CD4-positive, alpha-beta T cell treated with Interleukin-12 subunit alpha and Interleukin-12 subunit beta, for 1 hour (primary cell): ENCODE measurements at places on chromosomes 12 and 14.

GRCh38 chr12:105455261-105455660, 124.8 kb downstream of the C12orf75 start:
- DNase-seq: no peak

GRCh38 chr14:64747327-64747726, 43.1 kb downstream of the PLEKHG3 start:
- no peak for DNase-seq

DNA sequence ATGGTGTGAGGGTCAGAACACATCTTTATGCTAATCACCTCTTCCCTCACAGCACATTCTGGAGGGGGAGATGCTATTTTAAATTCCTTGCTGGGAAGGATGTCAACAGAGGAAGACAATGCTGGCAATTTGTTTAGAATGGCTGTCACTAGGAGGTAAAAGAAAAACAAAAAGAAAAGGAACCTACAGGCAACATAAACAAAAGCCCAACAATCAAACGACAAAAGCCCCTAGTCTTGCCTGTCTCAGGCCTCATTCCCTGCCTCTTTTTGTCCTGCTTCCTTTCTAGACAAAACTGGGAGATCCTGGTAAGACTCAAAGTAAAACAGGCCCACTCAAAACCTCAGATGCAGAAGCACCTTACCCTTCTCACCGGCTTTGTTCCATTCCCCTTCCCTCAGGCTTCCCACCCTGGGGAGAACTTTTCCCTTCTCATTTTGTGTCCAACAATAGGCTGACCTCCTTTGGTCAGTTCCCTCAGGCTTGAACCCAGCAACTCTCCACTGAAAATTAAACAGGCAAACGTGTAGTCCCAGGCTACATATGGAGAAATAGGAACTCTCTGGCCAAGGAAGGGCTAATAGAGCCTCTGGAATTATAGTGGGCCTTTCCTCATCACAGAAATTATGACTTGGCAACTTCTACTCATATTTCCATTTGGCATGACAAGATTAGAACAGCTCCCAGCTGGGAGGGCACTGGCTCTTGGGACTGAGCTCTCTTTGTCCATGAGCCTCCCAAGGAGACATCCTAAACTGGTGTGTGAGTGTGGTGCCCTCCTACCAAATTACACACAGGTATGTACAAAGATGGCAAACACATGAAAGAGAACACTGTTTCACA, 193.0 kb downstream of the MON2 start:
- no peak for DNase-seq

- DNase-seq: no peak
Measured at GRCh38 chr14:69624136-69624535, 12.7 kb downstream of the SUSD6 start.

- DNase-seq: no peak
Measured at GRCh38 chr12:44155358-44155757, 319.5 kb downstream of the TMEM117 start.

DNA sequence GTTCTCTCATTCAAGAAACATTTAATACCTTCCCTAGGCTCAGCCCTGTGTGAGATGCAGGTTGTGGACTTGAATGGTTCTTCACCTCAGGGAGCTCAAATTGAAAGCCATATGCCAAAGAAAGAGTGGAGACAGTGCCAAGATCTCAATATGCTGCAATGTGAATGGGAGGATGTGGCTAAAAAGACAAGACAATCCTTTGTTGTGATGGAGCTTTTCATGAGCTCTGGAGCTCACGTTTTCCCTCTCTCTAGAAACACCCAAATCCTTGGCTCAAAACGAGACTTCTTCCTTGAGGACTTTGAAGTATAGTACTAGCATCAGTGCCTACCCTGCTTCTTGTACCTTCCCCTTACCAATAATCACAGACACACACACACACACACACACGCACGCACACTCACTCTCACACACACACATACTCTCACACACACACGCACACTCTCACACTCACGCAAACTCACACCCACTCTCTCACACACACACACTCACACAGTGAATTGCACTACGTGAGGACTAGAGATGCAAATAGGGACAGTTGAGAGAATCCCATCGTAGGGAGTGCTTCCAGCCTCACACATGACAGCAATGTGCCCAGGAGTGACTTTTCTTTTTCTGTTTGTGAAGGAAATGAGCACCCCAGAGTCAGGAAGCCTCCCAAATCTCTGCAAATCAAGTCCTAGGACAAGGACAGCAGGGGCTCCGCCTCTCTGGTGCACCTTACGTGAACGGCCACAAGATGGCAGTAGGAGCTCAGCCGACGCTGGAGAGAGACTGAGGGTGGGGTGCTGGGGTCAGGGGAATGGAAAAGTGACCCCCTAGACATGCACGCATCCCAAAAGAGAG, 231.4 kb downstream of the PCNX1 start:
- peak; percentile 60 for DNase-seq

DNA sequence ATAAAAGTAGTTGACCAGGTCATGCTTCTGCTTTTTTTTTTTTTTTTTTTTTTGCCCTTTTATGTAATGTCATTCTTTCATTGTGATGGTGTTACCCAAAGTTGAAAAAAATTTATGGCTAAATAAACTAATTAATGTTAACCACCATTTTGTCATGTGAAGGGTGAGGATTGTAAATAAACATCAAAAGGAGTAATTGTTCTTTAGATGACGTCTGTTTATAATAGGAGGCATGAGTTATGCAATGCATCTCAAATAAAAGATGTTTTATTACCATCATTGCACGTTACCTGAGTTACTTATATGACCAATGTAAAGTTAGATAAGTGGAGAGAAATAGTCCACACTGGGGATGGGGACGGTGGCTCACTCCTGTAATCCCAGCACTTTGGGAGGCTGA, 349.9 kb upstream of the PDE3A start:
- no peak for DNase-seq

- no peak for DNase-seq
Measured at GRCh38 chr14:22010545-22011252, 337.1 kb upstream of the OR4E1 start.

- DNase-seq: no peak
Measured at GRCh38 chr12:130788515-130788914, 50.5 kb downstream of the STX2 start.

- no peak for DNase-seq
Measured at GRCh38 chr12:24244801-24245200, 295.3 kb upstream of the SOX5 start.

DNA sequence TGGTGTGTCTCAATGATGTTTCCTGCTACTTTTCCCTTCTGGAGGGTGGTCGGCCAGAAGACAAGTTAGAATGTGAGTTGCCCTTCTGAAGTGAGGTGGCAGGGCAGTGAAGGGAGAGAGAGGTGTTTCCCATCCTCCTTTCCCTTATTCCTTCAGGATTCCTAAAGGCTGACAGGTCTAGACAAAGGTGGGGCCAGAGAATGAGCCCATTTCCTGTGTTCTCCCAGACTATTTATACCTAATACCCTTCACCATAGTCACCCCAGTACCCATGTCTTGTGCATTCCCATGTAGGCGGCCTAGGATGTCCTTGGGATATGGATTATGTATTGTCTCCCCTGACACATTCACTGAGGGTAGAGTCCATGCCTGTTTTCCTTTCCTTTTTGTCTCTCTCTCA, 7.0 kb downstream of the DGKA start:
- DNase-seq: no peak

- DNase-seq: no peak
Measured at GRCh38 chr14:72528059-72528862, 365.6 kb downstream of the DPF3 start.

- no peak for DNase-seq
Measured at GRCh38 chr12:15535352-15535781, 213.1 kb downstream of the PTPRO start.

DNA sequence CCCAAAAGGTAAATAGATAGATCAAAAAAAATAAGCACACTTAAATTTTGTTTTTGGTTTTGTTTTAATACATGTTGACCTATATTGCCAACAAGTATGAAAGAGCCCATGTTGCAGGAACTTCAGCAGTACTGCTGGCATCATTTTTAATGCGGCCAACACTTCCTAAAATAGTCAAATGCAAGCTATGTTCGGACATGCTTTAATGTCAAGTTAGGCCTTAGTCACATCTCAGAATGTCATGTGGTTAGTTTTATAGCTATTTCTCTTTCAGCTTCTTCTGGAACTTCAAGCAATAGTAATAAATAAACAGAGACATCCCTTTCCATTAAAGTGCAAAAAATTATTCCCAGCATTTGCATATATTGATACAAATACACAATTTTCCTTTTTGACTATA, 153.4 kb downstream of the PIK3C2G start:
- no peak for DNase-seq

DNA sequence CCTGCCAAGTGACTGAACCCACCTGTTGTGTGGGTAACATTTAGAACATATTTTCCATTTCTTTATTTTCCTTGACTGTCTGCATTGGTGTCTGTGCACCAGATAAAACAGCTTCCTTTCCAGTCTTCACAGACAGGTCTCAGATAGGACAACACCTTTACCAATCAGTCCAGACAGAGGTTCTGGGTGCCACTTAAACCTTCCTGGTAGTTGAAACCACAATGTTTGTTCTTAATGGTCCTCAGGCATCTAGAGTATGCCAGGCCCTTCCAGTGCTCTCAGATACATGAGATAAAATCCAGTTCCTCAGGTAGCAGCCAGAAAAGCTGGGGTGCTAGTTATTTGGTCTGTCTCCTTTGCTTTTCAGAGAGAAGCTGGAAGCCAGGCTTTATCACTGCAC, 7.0 kb upstream of the CLEC2D start:
- no peak for DNase-seq

DNA sequence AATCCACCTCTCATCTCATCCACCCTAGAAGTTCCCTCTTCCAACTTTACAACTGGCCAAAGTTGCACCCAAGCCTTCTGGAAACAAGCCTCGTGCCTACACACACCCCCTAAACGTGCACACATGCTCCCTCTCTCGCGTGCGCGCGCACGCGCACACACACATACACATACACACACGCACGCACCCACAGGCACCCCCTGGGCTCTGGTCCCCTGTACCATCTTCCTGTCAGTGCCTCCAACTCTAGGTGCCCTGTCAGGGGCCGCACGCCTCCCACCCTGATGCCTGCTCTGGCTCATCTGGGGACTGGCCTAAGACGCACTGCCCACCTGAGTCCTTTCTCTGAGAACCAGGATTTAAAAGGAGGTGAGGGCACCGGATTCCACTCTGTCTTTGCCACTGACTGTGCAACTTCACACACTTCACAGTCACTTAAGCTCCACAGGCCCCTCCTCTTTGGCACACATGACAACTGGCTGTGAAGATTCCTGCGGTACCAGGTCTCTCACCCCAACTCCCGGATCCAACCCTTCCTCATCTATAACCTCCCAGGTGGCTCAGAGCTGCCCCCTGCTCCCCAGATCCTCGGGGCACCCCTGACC, 45.5 kb downstream of the TESC start:
- DNase-seq: no peak

DNA sequence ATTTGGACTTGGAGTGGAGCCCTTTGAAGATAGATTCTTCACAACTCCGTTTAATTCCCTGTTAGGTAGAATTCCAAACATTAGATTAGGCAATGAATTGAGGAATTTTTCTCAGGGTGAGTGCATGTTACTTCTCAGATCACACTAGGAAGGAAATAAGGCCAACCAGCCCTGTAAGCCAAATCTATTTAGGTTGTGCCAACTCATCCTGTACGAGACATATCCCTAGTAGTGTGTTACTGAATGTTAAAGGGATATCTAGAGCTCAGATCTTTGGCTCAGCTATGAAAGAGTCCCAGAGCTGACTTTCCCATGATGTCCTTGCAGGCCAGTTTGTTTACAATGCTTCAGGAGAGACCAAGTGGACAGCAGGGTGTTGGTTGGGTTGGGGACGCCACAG, 45.6 kb downstream of the GPHB5 start:
- no peak for DNase-seq

DNA sequence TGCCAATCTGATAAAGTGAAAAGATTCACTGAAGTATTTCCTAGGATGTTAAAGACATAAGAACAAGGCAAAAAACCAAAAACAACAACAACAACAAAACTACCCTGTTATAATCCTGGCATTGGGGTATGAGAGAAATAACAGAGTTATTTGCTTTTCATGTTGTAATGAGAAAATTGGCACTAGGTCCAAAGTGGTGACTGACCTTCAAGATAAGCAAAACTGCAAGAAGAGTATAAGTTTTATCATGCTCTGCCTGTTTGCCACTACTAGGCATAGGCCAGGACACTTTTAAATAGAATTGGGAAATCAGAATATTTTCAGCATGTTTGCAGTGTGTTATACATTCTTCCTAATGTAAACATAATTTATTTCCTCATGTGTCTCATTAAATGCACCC, 140.1 kb upstream of the CPM start:
- no peak for DNase-seq

GRCh38 chr14:101480747-101481530, 80.4 kb upstream of the DIO3 start:
- DNase-seq: no peak

- DNase-seq: peak; percentile 80
Measured at GRCh38 chr12:68675101-68675842, 11.5 kb upstream of the NUP107 start.

GRCh38 chr12:110928700-110929099, 8.3 kb upstream of the MYL2 start:
- DNase-seq: no peak

DNA sequence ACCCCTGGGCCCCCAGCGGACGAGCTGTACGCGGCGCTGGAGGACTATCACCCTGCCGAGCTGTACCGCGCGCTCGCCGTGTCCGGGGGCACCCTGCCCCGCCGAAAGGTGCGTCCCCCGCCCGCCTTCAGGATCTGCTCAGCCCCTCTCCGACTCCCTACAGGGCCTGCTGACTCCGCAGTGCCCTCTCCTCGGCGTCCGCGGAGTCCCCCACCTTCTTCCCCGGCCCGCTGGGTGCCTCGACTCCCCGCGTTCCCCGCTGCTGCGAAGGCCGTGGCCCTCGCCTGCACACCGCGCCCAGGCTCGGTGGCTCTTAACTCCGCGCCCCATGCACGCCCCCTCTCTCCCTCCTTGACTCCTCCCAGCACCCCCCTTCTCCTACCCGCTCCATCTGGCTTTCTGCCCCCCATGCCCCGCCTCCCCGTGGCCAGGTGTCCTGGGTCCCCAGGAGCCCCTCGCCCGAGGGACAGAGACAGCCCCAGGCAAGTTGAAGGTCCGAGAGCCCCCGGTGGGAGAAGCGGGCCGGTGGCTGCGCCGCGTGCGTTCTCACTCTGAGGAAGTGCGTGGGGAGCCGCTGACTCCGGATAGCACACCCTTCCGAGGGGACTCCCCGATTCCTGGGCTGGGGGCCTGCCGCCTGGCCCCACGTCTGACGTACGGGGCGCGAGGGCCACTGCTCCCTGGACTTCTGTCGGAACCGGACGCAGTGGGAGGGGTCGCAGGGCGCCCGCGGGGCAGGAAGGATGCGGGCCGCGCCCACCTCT, 594 bp downstream of the TAMALIN start:
- DNase-seq: peak; percentile 72

DNA sequence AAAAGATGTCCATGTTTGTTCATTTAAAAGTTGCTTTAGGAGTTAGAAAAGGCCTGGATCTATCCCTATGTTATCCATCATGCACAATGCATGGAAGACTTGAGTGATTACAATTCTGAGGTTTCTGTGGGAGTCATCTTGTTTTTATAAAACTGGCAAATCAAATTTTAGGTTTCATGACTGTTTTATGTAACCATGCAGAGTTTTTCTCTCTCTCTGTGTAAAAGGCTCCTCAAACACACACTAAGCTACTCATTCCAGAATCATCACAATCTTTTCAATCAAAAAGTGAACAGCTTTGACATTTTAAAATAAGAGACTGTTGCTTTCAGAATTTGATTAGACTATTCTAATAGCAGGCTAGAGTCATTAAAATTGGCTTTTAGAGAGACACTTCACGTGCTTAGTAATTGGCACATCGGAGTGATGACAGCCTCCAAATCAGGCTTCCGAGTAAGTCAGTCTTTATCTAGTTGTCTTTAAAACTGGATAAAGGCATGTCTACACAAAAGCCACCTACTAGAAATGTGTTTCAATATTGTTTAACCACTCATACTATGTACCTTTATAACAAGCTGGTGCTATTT, 31.9 kb downstream of the PRICKLE1 start:
- no peak for DNase-seq
